GF-D8 (cell line): ENCODE measurements at places on chromosomes 6 and 20.

- no peak for DNase-seq
Measured at GRCh38 chr6:70180183-70180900, 122.5 kb downstream of the COL9A1 start.

- no peak for DNase-seq
Measured at GRCh38 chr6:36600564-36601146, 6.5 kb downstream of the SRSF3 start.

DNA sequence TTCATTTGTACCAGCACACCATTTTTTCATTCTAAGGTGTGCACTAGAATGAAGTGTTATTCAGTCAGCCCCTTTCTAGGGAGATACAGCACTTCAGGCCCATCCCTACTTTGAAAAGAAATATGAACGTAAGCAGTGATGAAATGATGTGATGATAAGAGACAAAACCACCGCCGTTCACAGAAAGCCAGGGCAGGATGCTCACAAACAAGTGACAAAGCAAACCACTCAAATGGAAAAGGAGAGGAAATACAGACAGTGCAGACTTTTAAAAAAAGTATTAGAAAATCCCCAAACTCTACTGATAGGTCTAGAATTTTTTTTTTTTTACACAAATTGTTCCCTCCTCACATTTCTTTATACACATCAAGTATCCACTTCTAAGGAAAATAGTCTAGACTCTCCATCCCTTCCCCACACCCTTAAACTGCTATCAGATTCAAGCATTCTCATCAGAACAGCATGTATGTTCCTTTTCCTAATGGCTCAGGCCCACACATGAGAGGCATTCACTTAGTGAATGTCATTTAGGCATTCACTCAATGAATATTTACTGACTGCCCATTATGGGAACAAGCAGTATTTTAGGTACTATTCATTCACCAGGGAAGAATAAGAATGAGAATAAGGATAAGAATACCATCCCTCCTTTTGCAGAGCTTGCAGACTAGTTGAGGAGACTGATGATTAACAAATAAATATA, 243.5 kb downstream of the GMPR start:
- DNase-seq: no peak

DNA sequence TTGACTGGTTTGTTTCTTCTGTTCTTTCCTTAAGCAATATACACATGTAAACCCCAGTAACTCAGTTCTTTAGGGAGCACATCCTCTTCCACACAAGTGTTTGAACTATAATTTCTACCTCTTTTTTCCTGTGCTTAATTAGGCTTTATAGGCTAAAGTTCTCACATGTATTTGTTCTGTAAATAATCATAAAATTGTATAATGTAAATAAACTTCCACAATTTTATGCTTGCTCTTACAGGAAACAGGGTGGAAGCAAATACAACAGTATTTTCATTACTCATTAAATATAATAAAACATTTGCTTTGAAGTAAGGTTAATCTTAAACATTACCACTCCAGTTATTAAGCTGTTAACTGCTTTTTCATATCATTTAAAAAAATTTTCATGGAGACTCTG, 26.9 kb downstream of the GPRC6A start:
- no peak for DNase-seq

DNA sequence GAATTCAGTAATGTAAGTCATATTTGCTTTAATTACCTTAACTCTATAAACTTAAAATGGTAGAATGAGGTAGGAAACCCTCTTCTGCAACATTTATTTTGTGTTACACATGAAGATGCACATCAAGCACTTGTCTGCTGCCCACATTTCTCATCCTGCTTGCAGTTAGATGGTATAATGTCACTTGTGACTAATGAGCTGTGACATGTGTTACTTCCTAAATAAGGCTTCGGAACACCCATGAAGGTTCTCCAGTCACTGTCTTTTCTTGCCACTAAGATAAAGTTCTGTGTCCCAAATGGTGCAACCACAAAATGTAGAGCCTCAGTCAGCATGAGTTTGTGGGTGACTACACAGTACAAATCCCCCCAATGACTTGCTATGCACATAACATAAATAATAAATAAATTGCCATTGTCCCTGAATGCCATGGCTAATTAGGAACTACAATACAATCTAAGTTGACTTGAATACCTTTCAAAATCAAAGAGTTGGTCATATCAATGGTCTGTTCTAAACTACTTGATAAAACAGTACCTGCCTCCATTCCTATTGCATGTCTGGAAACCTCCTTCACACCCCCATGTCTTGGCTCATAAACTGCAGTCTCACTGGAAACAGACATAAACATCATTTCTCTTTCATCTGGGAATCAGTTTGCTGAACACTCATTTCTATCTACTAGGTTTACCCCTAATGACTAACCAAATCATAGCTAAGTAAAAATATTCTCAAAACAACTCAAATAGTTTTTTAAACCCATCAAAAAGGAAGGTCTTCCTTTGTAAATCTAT, 157.2 kb downstream of the PTPRK start:
- DNase-seq: no peak

GRCh38 chr20:63366390-63367365, 5.5 kb upstream of the CHRNA4 start:
- DNase-seq: no peak

GRCh38 chr20:40687384-40688128, 1.5 kb downstream of the MAFB start:
- DNase-seq: no peak

DNA sequence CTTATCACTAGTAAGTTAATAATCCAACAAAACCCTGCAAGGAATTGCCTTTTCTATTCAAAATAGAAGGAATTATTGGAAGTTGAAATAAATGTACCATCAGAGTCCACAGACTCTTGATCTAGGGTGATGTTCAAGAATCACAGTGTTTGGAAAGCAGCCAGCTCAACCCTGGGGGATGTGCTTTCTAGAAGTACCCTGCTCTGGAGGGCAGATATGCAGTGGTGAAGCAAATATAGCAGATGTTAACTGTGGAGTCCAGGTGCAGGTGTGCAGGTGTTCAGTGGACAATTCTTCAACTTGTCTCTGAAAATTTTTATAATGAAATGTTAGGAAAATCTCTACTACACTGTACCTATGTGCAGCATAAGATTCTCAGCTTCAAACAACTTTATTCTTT, 9.1 kb upstream of the INSM1 start:
- DNase-seq: no peak

GRCh38 chr20:44732327-44732726, 13.3 kb upstream of the KCNK15 start:
- DNase-seq: no peak

GRCh38 chr6:33731751-33732282, 14.9 kb downstream of the IP6K3 start:
- no peak for DNase-seq

DNA sequence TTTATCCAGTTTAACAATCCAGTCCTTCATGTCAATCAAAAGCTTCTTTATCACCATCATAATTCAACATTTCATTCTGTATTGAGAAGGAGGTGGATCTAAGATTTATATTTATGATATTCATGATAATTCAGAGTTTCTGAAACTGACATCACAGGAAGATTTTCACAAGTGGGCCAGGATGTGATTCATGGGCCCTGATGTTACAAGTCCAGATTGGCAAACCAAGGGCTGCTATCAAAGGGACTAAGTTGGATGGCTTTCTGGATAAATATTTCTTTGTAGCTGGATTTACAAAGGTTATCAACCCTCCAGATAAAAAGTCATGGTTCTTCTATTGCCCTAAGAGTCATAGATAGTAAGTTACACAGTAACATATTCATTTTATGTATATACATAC, 866.5 kb downstream of the KIF16B start:
- no peak for DNase-seq

DNA sequence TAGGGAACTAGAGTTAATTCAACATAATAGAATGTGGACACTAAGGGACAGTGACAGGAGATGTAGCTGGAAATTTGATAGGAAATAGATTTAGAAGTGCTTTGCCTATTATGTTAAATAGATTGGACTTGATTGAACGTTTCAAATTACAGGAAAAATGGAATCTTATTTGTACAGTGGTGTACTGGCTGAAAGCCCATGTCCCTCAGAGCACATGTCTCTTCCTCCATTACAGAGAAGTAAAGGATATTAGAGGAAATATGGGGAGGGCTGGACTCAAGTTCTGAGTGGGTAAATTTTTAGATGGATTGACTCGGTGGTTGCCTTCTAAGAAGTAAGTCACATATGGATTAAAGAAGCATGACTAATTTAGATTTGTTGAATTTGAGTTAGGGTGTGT, 11.4 kb downstream of the PKIB start:
- DNase-seq: no peak

DNA sequence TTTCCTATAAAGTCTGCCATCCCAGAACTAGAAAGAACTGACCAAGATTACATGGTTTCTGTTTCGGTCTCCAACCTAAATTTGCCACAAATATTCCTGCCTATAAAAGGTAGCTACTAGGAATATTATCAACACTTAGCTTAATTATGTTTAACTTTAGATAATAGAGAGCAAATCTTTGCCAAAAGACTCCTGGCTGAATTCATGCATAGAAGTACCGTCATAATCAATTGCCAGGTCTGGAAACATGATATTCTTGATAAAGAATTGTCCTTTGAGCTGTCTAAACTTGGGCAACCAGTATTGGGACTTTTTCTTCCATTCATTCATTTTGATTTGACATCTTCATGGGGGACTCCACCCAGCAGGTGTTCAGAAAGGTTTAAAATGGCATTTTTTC, 22.4 kb downstream of the CALHM6 start:
- DNase-seq: no peak

DNA sequence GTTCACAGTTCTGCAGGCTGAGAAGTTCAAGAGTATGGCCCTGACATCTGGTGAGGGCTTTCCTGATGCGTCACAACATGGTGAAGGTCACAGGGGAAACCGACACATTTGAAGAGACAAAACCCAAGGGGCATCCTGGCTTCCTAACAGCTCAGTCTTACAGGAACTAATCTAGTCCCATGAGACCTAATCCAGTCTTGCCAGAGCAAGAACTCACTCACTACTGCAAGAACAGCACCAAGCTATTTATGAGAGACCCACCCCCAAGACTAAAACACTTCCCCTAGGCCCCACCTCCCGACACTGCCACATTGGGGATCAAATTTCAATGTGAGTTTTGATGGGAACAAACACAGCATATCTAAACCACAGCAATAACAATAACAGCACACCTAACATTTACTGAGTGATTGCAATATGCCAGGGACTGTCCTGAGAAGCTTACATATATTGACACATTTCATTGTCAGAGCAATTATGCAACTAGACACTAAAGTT, 46.6 kb downstream of the TPBG start:
- DNase-seq: no peak

GRCh38 chr6:82072751-82073150, 174.8 kb downstream of the IBTK start:
- DNase-seq: no peak

GRCh38 chr6:28863604-28864325, 60.0 kb downstream of the TRIM27 start:
- DNase-seq: peak; percentile 64

- DNase-seq: peak; percentile 54
Measured at GRCh38 chr6:32968867-32969684, 682 bp downstream of the BRD2 start.

- no peak for DNase-seq
Measured at GRCh38 chr6:137702791-137703424, 164.2 kb upstream of the TNFAIP3 start.

GRCh38 chr6:25050356-25050755, 114.6 kb upstream of the RIPOR2 start:
- no peak for DNase-seq

DNA sequence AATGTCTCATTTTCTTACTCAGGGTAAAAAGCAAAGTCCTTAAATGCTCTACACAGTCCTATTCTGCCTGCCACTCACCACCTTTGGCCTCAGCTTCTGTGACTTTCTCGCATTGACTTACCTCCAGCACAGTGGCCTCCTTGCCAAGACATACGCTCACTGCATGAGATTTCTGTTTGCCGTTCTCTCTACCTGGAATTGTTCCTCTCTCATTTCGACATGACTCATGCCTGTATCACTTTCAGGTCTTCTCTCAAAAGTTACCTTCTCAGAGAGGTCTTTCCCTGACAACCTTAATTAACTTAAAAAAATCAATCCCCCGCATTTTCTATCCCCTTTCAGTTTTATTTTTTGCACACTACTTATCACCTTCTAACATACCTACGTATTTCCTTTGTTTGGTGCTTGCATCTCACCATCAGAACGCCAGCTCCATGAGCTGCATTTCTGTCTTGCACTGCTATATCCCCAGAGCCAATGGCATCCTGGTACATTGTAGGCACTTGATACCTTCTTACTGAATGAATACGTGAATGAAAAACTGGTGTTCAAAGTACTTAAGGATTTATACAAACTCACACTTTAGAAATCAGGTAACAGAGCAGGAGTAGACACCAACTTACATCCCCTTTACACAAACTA, 24.5 kb downstream of the TENT5A start:
- no peak for DNase-seq

GRCh38 chr20:10542442-10542841, 107.3 kb downstream of the SLX4IP start:
- no peak for DNase-seq

GRCh38 chr6:129882510-129883023, 21.5 kb upstream of the TMEM244 start:
- no peak for DNase-seq
